NCI-H446 (cell line): ENCODE measurements at places on chromosomes 6 and 20.

- DNase-seq = no peak
These were observed 315.1 kb downstream of the SMOC2 start for GRCh38 chr6:168756009-168756634.

GRCh38 chr6:133487174-133487573, 246.0 kb downstream of the EYA4 start:
- no peak for DNase-seq

DNA sequence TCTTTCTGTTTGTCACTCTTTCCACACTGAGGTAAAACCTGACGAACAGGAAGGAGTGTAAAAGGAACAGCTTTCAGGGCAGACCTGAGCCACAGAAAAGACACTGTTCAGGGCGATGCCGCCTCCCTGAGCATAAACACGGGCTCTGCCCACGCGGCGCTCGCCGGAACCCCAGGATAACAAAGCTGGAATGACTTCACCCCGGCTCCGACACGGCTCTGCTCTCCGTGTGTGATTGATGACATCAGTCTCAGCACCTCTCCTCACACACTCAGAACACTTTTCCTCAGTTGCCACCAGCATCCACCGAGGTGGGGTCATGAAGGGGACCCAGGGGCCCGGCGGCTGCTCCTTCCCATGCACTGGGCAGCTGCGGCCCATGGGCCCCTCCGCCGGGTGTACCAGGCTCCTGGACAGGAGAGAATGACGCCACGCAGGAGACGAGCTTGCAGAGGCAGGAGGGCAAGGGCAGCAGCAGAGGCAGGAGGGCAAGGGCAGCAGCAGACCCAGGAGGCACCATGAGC, 43.6 kb downstream of the DLL1 start:
- DNase-seq = no peak

- no peak for DNase-seq
These were observed 25.2 kb upstream of the TENT5A start for GRCh38 chr6:81777586-81778268.

DNA sequence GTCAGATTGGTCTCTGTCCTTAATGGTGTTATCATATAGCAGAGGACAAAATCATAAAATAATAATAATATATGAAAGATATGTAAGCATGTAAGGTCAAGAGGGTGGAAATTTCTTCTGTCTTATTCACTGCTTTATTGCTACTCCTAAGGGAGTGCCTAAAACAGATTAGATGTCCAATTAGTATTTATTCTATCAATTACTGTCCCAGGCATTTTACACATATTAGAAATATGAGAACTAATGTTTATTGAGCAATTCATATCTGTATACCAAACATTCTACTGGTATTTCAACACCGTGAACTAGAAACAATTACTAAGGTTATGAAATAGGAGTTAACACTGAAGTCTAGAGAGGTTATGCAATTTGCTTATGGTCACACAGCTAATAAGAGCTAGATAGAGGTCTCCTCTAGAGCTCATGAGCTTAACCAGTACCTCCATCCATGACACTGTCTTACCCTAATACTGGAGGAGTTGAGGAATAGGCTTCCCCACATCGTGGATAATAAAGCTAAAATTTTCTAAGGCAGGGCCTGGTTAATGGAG, 302.3 kb downstream of the PLCB1 start:
- no peak for DNase-seq

- no peak for DNase-seq
These were observed 35.6 kb downstream of the RIOK1 start for GRCh38 chr6:7424967-7425807.

DNA sequence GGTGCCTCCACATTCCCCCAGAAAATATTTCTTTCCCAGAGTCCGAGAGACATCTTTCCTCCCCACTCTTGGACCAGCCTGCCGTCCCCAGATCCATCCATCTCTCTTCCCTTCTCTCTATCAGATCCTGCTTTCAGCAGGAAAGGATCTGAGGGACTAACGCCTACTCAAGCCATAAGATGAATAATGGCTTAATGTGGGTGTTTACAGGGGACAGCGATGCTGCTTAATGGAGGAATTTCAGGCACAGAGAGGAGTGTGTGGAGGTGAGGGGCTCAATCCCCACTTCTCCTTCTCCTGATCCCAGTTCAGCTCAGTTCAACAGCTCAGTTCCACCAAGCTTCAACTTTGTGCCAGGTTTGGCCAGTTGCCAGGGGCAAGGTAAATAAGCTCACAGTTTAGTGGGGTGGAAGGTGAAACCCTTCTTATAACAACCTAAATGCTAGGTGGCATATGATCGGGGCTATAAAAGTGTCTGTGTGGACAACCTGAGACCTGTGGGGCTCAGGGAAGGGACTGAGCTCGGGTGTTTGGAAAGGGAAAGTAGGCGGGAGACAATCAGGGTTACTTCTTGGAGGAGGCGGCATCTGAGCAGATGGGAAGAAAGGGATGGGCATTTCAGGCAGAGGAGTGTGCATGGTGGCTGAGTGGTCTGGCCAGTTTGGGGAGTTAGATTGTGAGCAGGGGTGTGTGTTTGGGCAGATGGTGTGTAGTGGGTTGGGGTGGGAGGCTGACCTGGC, 55.8 kb downstream of the CDH22 start:
- DNase-seq = no peak

- peak; percentile 80 for DNase-seq
These were observed 2.1 kb upstream of the ERGIC3 start for GRCh38 chr20:35539756-35540212.
